Smooth muscle cell of trachea (primary cell): ENCODE measurements at places on chromosomes 13 and 19. TPM values are rescaled to one million over a fixed set of nuclear protein-coding genes. Genes with fewer than 3 reads are reported as not detected.

Gene WDR83
- 10.6 and 14.4 TPM in 2 replicates for total RNA-seq

Gene PRSS57
- 0.17 TPM in 1 of 2 replicates, not detected in the other for total RNA-seq

Gene PRDX2
- 166 and 183 TPM in 2 replicates for total RNA-seq

Gene ZNF728
- total RNA-seq: 0.29 and 0.50 TPM in 2 replicates

Gene DNAAF3
- total RNA-seq: 0.33 and 0.87 TPM in 2 replicates

Gene LPAR2
- total RNA-seq: 1.2 and 2.6 TPM in 2 replicates

Gene TMPRSS9
- under 0.01 TPM in 1 of 2 replicates, not detected in the other for total RNA-seq

Gene MCEMP1
- not detected in 2 replicates for total RNA-seq

Gene ZNF730
- 0.33 and 2.6 TPM in 2 replicates for total RNA-seq

Gene ZNF536
- total RNA-seq: 0.29 and 0.99 TPM in 2 replicates

Gene SGCG
- 0.83 TPM in 1 of 2 replicates, not detected in the other for total RNA-seq

Gene SAFB
- total RNA-seq: 54.3 and 74.8 TPM in 2 replicates

Gene FUT1
- total RNA-seq: under 0.01 TPM in 2 replicates

Gene ZNF699
- 10.4 and 12.4 TPM in 2 replicates for total RNA-seq

Gene FXYD7
- not detected in 2 replicates for total RNA-seq

Gene CACNG8
- 0.50 and 0.58 TPM in 2 replicates for total RNA-seq

Gene SMIM24
- not detected in 2 replicates for total RNA-seq
